GM23248 (cell line): ENCODE measurements at places on chromosomes 1 and 21. TPM values are rescaled to one million over a fixed set of nuclear protein-coding genes. Genes with fewer than 3 reads are reported as not detected.

The RUNX3 gene
- total RNA-seq = 0.43 and 2.7 TPM in 2 replicates

The CD2 gene
- not detected in 2 replicates for total RNA-seq

The G0S2 gene
- total RNA-seq = 0.65 and 0.89 TPM in 2 replicates

DNA sequence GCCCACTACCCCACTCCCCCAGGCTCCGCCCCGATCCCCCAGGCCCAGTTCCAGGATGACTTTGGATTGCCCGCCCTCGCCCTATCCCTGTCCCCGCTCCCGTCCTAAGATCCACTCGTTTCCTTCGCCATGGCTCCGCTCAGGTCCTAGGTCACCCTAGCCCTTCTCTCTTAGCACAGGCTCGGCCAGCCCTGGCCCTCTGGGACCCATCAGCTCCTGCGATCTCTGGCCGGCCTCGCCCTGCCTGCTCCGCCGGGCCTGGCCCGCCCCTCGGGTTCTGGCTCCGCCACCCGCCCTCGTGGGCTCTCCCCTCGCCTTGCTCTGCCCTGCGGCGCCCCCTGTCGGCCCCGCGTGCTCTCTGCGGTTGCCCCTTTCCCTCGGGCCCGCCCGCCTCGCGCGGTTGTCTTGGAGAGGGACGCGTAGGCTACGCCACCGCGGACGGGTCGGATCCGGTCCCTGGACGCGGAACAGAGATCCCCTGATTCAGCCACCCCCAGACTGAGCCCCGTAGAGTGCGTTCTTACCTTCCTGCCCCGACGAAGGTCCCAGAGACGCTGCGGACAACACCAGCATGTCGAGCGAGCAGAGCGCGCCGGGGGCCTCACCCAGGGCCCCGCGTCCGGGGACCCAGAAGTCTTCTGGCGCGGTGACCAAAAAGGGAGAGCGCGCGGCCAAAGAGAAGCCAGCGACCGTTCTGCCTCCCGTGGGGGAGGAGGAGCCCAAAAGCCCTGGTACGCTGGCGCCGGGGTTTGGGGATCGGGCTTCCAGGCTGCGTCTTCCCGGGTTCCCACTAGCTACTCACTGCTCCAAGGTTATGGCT is at the start of gene LRRC71:
TSS of gene LRRC71 (plus strand) at position 400 of the 820 bp plus-strand sequence. CDS start at position 572, 172 bp downstream.
- no peaks in the 10 kb centered on the region for H3K36me3 ChIP-seq
- H3K27me3 ChIP-seq = peaks cover 39% of the 10 kb centered on the region
- DNase-seq = peak; percentile 93
- no peak within 1 kb of the TSS for H3K27ac ChIP-seq
- H3K4me3 ChIP-seq = peak within 1 kb of the TSS; percentile 71

DNA sequence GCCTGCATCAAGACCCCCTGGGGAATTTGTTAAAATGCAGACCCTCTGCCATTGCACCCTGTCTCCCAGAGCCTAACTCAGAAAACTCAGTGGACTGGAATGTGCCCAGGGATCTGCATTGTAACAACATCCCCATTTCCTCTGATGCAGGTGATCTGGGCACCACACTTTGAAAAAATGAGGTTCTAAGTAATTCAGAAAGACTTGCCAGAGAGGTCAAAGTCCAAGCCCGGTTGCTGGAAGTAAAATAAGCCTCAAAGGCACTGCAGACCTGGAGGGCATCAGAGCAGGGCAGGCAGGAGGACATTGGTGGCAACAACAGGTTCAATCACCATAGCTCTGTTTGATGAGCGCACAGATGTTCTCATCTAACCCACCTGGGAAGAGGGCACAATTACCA is 90.7 kb downstream of the SYT2 start:
- DNase-seq = no peak
- no peaks in the 10 kb centered on the region for H3K27me3 ChIP-seq
- H3K27ac ChIP-seq = no peak overlapping the region

- no peak for DNase-seq
- H3K4me1 ChIP-seq = peaks cover 2% of the 10 kb centered on the region; the same call in 1 of the 2 replicates
- no peaks in the 10 kb centered on the region for H3K27me3 ChIP-seq
- peaks cover 16% of the 10 kb centered on the region for H3K36me3 ChIP-seq
These were observed 2.5 kb downstream of the ADCY10 start for GRCh38 chr1:167911413-167911812.

GRCh38 chr1:209641832-209642172 is 10.4 kb downstream of the LAMB3 start:
- no peak for DNase-seq
- H3K4me1 ChIP-seq = no peaks in the 10 kb centered on the region
- H3K27ac ChIP-seq = no peak overlapping the region
- no peaks in the 10 kb centered on the region for H3K27me3 ChIP-seq
- H3K4me3 ChIP-seq = no peak overlapping the region

DNA sequence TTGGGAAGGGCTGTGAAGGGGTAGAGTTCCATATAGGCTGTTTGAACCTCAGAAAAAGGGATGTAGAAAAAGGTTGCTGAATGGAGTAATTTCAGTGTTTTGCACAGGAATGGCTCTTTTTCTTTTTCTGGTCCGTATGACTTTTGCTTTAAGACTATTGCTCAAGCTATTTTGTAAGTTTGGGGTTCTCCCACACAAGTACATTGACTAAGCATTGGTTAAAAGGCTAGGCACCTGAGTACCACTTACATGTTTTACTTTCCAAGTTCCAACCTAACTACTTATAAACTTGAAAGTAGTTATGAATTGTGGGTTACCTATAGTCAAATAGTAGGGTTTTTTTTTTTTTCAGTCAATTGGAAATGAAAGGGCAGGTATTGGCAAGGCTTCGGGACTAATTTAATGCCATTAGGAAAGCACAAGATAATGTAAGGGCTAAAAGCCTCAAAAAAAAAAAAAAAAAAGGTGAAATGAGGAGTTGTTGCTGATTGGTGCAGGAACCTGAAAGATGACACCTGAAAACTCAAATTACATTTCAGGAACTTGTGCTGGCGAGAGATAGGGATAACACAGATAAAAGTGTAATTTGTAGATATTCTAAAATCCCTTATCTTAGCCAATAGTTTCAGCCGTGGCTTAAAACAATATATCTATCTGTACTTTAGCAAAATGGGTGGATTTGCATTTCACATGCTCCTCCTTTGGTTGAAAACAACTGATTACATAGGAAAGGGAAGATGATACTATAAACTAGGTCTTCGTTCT is 209.5 kb downstream of the RPS6KC1 start:
- H3K27ac ChIP-seq = no peak overlapping the region
- H3K27me3 ChIP-seq = no peaks in the 10 kb centered on the region
- no peak for DNase-seq
- no peak overlapping the region for H3K4me3 ChIP-seq
- H3K36me3 ChIP-seq = peaks cover 4% of the 10 kb centered on the region; the same call in 1 of the 2 replicates

The OR2L13 gene
- not detected in 2 replicates for total RNA-seq

The OR2L8 gene
- total RNA-seq = not detected in 2 replicates

The GRIK1 gene
- total RNA-seq = not detected in 2 replicates

The ADORA3 gene
- not detected in 2 replicates for total RNA-seq

The ADIPOR1 gene
- 83.2 and 101 TPM in 2 replicates for total RNA-seq

DNA sequence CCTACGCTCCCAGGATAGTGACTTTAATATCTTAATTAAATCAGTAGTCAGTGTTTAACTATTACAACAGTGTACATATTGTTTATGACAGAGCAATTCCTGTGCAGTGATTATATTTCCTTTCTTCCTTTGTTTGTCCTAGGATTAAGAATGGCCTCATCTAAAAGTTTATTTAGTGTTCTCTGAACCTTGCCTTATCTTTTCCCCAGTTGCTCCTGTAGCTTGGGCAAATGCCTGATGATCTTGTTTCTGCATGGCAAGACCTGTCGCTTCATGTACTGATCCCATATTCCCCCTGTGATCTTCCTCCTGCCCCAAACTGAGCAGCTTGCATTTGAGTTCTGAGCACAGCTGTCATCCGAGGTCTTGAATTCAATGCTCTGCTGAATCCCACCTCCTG is 69.1 kb upstream of the STUM start:
- H3K27ac ChIP-seq = no peak overlapping the region
- H3K27me3 ChIP-seq = peaks cover 47% of the 10 kb centered on the region
- H3K4me1 ChIP-seq = no peaks in the 10 kb centered on the region
- H3K4me3 ChIP-seq = no peak overlapping the region

GRCh38 chr1:45490121-45490625 is 790 bp downstream of the TESK2 start:
- DNase-seq = peak; percentile 62
- H3K36me3 ChIP-seq = no peaks in the 10 kb centered on the region
- H3K4me3 ChIP-seq = peak overlapping the region; percentile 89
- H3K4me1 ChIP-seq = peaks cover 4% of the 10 kb centered on the region; the same call in 1 of the 2 replicates
- no peak overlapping the region for H3K27ac ChIP-seq

DNA sequence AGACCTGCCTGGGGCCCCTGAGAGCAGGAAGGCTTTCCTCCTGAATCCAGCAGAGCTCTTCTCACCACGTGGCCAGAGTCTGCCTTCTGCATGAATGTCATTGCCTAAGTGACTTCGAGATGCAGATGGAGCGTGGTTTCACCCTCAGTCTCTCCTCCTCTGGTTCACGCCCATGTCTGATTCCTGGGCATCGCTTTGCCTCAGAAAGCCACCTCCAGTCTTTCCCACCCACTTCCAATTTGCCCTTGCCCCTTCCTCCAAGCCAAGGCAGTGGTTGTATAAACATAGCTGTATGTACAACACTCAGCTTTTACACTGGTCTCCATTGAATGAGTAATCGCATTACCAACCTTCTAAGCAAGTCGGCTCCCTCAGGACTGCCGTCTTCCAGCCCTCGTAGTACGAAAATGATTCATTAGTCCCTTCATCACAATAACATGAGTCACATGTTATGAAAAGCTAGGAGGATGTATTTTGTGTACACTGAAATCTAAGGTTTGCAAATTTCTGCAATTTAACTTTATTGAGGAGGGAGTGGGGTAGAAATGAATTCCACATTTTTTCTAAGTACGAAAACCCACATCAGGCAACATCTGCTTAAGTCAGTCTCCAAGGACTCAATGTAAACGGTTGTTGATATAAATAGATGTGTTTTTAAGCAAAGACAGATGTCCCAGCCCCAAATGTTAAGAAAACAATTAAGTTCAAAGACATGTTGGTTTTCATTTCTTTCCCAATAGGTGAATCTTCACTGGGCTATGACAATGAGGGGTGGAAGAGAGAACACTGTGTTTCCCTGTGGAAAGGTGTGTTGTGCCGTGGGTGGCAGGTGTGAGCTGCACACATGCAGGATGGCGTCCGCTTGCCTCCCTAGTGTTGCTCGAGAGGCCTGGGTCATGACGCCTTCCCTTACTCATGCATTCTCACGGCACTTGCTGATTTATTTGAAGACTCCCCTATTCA is 32.3 kb upstream of the ETS2 start:
- DNase-seq = peak; percentile 97
- 0 out of 2 replicates have a peak overlapping the region, but pooled peaks have one; percentile 23 for H3K4me3 ChIP-seq
- no peaks in the 10 kb centered on the region for H3K36me3 ChIP-seq
- H3K27ac ChIP-seq = peak overlapping the region; percentile 77

DNA sequence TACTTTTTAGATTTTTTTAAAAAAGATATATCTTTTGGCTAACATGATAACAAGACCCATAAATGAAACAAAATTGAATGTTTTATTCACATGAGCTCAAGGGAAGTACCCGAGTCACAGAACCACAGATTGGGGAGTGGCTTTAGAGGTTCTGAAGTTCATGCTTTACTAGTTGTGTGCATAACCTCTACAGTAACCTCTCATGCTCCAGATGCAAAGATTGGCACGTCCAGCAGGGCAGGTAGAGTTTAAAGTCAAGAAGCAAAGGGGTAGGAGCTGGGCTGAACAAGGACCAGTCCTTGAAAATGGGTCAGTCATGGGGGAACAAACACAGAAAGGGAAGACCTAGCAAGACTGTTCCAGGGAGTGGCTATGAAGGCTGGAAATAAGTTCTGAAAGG is 109.6 kb downstream of the RNF220 start:
- no peaks in the 10 kb centered on the region for H3K36me3 ChIP-seq
- no peak overlapping the region for H3K27ac ChIP-seq
- no peaks in the 10 kb centered on the region for H3K4me1 ChIP-seq
- DNase-seq = no peak
- peaks cover 78% of the 10 kb centered on the region for H3K27me3 ChIP-seq

- H3K4me3 ChIP-seq = no peak overlapping the region
- no peaks in the 10 kb centered on the region for H3K27me3 ChIP-seq
- H3K36me3 ChIP-seq = no peaks in the 10 kb centered on the region
- H3K27ac ChIP-seq = no peak overlapping the region
- peak; percentile 46 for DNase-seq
These were observed 141.4 kb downstream of the SYT2 start for GRCh38 chr1:202568826-202569225.
